ENCODE measurements at places on chromosomes 4 and X. TPM values are rescaled to one million over a fixed set of nuclear protein-coding genes. Genes with fewer than 3 reads are reported as not detected.

- DNase-seq, result no peak
Measured at GRCh38 chr4:1713003-1713851, 1.1 kb upstream of the SLBP start.

- DNase-seq, result no peak
Measured at GRCh38 chr4:10949039-10949733, 264.6 kb upstream of the CLNK start.

DNA sequence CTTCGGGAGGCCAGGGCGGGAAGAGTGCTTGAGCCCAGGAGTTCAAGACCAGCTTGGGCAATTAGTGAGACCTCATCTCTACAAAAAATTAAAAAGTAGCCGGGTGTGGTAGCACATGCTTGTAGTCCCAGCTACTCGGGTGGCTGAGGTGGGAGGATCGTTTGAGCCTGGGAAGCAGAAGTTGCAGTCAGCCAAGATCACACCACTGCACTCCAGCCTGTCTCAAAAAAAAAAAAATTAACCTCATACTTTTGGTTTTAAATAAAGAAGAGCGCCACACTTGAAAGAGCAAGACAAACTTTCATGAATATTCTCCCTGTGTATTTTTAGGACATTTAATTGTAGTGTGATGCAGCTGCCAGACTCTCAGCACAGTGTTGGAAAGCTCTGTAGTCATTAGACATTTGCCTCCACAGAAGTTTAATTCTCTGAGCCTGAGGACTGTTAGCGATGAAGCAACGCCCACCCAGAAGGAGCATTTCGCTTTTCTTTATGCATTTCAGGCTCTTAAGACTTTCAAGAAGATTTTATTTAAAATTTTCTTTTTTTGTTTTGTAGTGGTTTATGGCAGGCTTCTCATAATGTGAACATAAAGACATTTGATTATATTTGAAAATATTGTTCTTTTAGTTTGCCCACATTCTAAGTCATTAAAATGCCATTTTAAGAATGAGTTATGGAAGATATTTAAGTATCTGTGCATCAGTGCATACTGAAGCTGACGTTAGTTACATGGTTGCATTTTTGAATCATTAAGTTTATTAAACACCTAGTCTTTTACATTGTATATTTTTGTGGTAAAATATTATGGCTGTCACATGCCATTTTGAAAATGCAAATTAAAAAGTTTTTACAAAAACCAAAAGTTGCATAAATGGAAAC lies 45.8 kb downstream of the DCLK2 start:
- DNase-seq, result no peak

DNA sequence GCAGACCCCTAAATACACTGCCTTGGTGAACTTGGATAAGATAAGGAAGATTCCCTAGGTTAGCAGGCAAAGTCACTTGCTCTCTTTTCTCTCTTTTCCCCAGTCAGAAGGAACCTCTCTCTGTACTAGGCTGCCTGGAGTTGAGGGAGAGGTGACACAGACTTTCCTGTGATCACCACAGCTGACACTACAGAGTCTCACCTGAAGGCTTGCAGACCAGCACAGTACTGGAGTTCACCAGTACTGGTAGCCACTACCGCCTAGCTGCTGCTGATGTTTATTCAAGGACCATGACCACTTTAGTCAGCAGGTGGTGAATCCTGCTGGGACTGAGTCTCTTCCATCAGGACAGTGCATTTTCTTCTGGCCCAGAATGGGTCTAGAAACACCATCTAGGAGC lies 63.3 kb downstream of the PTPN13 start:
- DNase-seq, result no peak

DNA sequence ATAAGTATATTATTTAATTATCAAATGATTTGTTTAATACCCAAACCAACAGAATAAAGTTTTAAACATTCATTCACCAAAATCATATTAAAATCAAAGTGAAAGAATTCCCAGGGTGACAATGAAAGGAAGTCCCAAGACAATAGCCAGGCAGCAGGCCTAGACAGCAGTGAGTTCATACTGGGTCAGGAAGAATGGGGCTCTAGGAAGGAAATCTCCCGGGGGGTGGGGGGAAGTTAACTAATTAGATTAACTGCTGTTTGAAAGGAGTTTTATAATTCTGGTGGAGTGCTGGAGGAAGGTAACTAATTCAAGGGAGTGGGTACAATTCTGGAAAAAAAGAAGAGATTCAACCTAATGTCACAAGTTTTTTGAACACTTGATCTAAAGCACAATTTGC lies 104.1 kb downstream of the ZAR1 start:
- no peak for DNase-seq

GRCh38 chr4:16250661-16251365 lies 24.5 kb upstream of the TAPT1 start:
- DNase-seq, result peak; percentile 63

- DNase-seq, result no peak
Measured at GRCh38 chrX:48473704-48473990, 2.4 kb upstream of the FTSJ1 start.

ACE2 gene
- 428 TPM for polyA plus RNA-seq

- no peak for DNase-seq
Measured at GRCh38 chr4:74640111-74640903, 154.0 kb downstream of the BTC start.

MUC7 gene
- not detected for polyA plus RNA-seq

USP17L5 gene
- polyA plus RNA-seq, result not detected

SPANXC gene
- not detected for polyA plus RNA-seq

GRCh38 chr4:7647600-7648543 lies 213.1 kb upstream of the PSAPL1 start:
- peak; percentile 56 for DNase-seq

CPZ gene
- 3.1 TPM for polyA plus RNA-seq

DNA sequence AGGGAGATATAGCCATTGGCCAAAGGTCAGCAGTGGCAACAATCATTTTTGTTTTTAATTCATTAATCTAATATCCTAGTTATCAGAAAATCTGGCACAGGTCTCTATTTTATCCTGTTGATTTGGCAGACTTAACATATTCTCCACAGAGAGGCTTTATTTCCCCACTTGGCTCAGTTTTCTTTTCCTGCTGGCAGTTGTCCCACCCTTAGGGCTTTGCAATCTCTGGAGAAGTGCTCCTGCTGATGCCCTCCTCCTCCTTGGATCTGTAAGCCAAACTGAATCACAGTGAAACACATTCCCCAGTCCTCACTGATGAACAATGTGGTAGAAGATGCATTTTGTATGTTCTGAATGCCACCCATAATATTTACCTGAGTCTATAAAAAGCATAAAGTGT lies 889.7 kb downstream of the PDHA2 start:
- DNase-seq, result no peak

NLRP2B gene
- polyA plus RNA-seq, result 0.03 TPM

GRCh38 chr4:6019316-6020263 lies 1.4 kb upstream of the C4orf50 start:
- peak; percentile 30 for DNase-seq

DNA sequence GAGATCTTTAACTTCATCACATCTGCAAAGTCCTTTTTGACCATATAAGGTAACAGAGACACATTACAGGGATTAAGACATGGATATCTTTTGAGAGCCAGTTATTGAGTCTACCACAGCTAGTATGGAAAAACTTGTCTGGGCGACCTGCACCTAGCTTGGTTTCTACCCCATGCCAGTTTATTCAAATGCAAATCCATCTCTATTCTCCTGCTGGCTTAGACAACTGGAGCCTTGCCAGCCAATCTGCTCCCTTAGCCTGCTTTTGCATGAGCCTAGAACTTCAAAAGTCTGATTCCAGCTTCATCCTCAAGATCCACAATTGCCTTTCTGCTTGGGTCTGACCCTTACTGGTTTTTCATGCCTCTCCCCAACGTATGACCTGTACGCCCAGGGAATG lies 212.0 kb upstream of the AFF2 start:
- DNase-seq, result no peak

GRCh38 chr4:72817012-72817411 lies 248.0 kb upstream of the ADAMTS3 start:
- DNase-seq, result no peak

TMPRSS11E gene
- polyA plus RNA-seq, result 0.04 TPM

DNA sequence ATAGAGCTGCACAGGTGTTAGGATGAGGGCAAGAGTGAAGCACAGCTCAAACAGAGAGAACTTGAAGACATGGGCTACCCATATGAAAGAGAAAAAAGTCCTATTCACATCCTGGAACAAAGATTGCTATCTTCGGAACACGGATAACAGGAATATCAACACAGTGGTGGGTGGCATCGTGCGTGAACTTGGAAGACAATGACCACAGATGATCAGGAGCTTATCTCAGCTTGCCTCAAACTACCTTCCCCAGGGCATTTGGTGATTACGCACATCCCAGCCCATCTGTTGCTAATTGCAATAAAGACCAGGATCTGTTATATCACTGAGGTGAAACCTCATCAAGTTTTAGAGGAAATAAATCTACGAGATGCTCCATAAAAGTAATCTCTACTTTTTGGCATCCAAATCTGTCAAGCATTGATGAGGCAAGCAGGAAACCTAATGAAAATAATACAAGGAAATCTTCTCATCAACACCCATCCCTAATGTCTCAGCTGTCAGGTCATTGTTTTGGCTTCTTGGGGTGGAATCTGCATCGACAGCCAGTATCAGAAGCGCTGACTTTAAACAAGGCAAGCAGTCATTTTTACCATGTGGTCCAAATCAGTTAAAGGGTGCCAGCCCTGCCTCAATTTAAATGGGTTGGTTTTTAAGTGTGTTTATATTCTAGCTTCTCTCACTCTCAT lies 188.2 kb downstream of the SPCS3 start:
- DNase-seq, result no peak

DCHS2 gene
- 1.2 TPM for polyA plus RNA-seq

JCHAIN gene
- 1.5 TPM for polyA plus RNA-seq

ZXDB gene
- polyA plus RNA-seq, result 8.4 TPM

GRCh38 chrX:25158635-25159034 lies 142.9 kb upstream of the ARX start:
- DNase-seq, result no peak

DNA sequence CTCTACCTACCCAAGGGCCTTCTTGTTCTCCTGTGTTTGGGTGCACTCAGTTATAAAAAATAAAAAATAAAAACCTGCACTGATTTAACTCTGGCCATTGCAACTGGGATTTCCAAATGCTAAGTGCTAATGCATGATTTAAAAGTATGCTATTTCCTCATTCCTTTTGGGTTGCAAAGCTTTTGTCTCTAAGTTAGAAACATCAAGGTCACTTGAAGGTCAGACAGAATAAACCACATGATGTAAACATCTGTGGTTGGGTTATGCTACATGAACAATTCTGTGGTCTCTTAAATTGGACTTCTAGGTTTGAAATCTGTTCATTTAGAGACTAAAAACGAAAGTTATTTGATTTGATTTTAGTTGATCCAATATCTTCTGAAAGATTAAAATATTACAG lies 1547.4 kb upstream of the TENM3 start:
- no peak for DNase-seq

Measured in large intestine (tissue), 12 donors.